Putamen (tissue), 1 donor: ENCODE measurements at places on chromosomes 16 and 17.
A peak's percentile ranks its signal among the peaks of the same experiment; 100 is the strongest.

DNA sequence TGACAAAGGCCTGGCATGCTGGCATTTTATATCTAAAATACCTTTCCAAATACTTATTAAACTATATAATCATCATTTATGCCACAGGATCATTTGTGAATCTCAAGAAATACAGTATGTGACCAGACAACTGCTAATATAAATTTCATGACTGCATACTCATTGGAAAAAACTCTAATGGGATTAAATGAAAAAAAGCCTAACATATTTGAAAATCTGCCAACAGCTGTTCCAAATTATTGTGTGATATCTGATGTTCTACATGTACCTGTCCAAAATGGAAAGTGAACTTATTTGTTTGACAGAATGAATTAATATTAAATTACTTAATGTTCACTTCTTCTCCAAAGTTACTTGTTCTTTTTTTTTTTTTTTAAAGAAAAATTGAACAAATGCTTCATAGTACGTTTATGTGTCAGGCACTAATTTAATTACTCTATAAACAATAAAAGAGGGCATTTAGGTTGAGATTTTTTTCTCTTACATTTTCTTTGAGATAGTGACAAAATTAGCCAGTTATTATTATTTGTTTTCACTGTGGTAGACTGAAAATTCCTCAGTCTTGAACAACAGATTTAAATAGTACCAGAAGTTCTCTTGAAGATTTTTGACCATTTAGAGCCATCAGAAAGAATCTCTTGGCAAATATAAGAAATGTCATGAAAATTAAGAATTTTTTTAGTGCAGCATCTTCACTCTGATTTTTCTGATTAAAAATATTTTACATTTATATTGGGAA, 114.0 kb downstream of the FTO start:
- DNase-seq, result no peak

- no peak for DNase-seq
These were observed 242.7 kb downstream of the HAPSTR1 start for GRCh38 chr16:9334103-9334502.

GRCh38 chr16:57810197-57811031, 8.1 kb upstream of the KIFC3 start:
- DNase-seq, result no peak

DNA sequence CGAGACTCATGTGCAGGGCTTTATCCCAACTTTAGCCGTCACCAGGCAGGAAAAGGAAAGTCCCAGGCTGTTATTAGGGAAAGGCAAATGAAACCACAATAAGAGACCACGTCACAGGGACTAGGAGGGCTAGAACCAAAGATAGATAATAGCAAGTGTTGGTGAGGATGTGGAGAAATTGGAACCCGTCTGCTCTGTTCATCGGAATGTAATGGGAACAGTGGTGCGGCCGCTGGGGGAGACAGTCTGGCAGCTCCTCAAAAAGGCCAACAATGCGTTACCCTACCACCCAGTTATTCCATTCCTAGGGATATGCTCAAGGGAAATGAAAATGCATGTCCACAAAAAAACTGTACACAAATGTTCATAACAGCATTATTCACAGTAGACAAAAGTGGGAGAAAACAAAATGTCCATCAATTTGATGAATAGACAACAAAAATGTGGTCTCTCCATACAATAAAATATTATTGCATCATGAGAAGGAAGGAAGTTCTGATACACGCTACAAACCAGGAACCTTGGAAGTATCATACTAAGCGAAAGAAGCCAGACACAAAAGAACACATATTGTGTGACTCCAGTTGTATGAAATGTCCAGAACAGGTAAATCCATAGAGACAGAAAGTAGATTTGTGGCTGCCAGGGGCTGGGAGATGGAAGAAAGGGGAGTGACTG, 19.5 kb upstream of the USP10 start:
- DNase-seq, result no peak

GRCh38 chr17:71437166-71437565, 683.7 kb upstream of the SOX9 start:
- DNase-seq, result no peak

DNA sequence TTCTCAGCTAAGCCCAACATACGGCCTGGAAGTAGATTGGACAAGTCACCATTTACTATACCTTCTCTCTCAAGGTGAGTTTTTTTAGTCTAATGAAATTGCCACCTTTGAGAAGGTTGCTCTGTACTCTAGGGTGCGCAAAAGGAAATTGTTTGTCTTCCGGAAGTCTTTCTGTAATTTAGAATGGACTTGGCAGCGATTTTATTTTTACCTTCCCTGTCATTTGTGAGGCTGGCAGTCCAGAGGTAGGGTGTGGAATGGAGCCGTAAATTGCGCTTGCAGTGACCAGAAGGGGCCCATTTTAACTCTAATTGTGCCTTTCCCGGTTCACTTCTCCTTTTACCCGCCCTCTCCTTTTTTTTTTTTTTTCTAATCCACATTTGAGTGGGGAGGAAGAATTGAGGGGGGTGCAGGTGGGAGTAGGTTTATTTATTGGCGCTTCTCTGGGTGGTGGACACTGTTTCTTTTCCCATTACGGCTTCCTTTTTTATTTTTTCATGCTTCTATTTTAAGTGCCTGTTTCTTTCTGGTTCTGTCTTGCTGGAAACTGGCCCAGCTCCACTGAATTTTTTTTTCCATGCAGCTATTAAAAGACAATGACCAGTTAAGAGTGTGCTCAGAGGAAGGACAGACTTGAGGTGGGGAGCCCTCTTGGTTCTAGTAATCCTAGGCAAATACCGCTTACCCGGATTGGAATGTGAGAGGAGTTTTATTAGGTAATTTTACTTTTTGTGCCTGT, 89.7 kb upstream of the CLEC18A start:
- DNase-seq, result peak; percentile 67

DNA sequence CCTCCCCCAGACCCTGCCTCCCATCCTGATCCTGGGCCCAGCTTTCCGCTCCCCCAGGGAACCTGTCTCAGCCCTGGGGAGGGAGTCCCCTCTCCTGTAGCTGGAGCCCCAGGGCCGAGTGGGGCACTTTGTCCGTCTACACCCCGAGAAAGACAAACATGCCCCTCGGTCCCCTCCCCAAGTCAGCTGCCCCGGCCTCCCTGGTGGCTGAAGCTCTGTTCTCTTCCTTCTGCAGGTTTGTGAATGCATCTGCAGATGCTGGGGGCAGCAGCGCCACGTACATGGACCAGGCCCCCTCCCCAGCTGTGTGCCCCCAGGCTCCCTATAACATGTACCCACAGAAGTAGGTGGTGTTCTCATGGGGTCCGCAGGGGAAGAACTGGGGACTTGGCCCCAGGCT, 20.8 kb downstream of the STAT5A start:
- DNase-seq, result no peak

- DNase-seq, result no peak
These were observed 32.2 kb upstream of the MLKL start for GRCh38 chr16:74732707-74733350.

DNA sequence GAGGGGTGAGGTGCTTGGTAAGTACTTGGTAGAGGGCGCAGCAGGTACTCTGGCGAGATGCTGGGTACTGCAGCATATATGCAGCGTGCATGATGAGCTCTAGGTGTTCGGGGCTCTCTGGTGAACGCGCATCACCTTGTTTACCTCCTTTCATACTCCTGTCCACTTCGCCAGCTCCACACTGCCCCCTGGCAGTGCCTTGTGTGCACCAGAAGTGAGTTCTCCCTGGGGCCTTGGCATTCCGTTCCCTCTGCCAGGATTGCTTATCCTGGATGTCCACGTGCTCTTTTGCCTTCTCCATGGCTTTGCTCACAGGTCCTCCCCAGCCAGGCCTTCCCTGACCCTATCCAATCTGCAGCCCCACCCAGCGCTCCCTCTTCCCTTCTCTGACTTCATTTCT, 154.2 kb downstream of the MRM1 start:
- DNase-seq, result no peak

- no peak for DNase-seq
These were observed 12.9 kb upstream of the TOM1L1 start for GRCh38 chr17:54887787-54888186.
